ENCODE measurements at places on chromosomes 16 and 17. TPM values are rescaled to one million over a fixed set of nuclear protein-coding genes. Genes with fewer than 3 reads are reported as not detected.

The IGSF6 gene
- 0.74 TPM for total RNA-seq

The ARL17B gene
- 14.0 TPM for total RNA-seq

The GPR139 gene
- total RNA-seq, result not detected

The TMEM100 gene
- total RNA-seq, result 20.6 TPM

The DNAI2 gene
- not detected for total RNA-seq

The ATP1B2 gene
- 2.7 TPM for total RNA-seq

The KRT24 gene
- 1.5 TPM for total RNA-seq

The NTN3 gene
- total RNA-seq, result not detected

The SPATA20 gene
- total RNA-seq, result 73.4 TPM

The HID1 gene
- 13.0 TPM for total RNA-seq

The SSTR5 gene
- 0.98 TPM for total RNA-seq

The OR4D1 gene
- not detected for total RNA-seq

The SULT1A2 gene
- not detected for total RNA-seq

The WNK4 gene
- total RNA-seq, result 1.2 TPM

The GUCY2D gene
- not detected for total RNA-seq

The C17orf113 gene
- 0.49 TPM for total RNA-seq

The CCL1 gene
- not detected for total RNA-seq

The RBL2 gene
- 101 TPM for total RNA-seq

The ATP2A1 gene
- total RNA-seq, result not detected

The PGAP3 gene
- total RNA-seq, result 17.7 TPM

The ATP6V0C gene
- 133 TPM for total RNA-seq

The SP6 gene
- total RNA-seq, result 3.9 TPM

The ERN2 gene
- total RNA-seq, result not detected

The PRSS27 gene
- total RNA-seq, result 61.6 TPM
